LHCN-M2 (cell line): ENCODE measurements at places on chromosomes 5 and 9. TPM values are rescaled to one million over a fixed set of nuclear protein-coding genes. Genes with fewer than 3 reads are reported as not detected.

Gene HABP4
- total RNA-seq: 14.0 and 14.5 TPM in 2 replicates

Gene PIP5KL1
- 2.0 and 2.6 TPM in 2 replicates for total RNA-seq

Gene ACTL7A
- total RNA-seq: not detected in 2 replicates

Gene RETREG1
- 2.4 and 4.0 TPM in 2 replicates for total RNA-seq

Gene HRCT1
- 1.5 and 2.1 TPM in 2 replicates for total RNA-seq

Gene ZNF300
- total RNA-seq: 6.6 and 7.2 TPM in 2 replicates

Gene SLC1A1
- 3.7 and 6.2 TPM in 2 replicates for total RNA-seq

Gene TMEM252
- not detected in 2 replicates for total RNA-seq

Gene SEMA5A
- total RNA-seq: 11.4 and 12.8 TPM in 2 replicates

Gene OGN
- not detected in 2 replicates for total RNA-seq

Gene EPB41L4A
- not detected in 2 replicates for total RNA-seq

Gene REEP2
- 9.0 and 11.0 TPM in 2 replicates for total RNA-seq
